ENCODE measurements at places on chromosomes 12 and 14.
A peak's percentile ranks its signal among the peaks of the same experiment; 100 is the strongest.

GRCh38 chr12:113852264-113852663 is 113.9 kb downstream of the RBM19 start:
- DNase-seq, result no peak

- peak; percentile 100 for DNase-seq
These were observed at the start of gene BRMS1L for GRCh38 chr14:35826218-35826951. Gene BRMS1L (plus strand): TSS chr14:35826338. CDS start chr14:35826517, 179 bp downstream.

GRCh38 chr14:56810147-56810719 is at the start of gene OTX2:
Gene OTX2 (minus strand): TSS chr14:56810479. CDS start chr14:56805456, 5,023 bp downstream.
- no peak for DNase-seq

DNA sequence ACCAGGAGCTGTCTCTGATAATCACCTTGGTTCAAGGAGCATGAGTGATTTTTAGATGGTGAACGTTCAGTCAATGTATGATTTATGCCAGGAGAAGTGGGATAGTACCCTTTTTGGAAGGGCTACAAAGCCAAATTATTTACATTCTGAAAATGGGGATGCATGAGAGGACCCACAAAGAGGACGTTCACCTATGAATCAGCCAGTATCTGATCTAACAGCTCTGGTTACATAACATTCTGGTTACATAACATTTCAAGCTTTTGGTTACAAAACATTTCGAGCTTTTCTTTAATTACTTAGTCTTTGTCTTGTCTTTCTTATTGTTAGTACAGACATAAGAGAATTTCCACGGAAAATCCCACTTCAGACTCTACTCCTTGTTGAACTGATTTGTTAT is 68.8 kb downstream of the SLCO1A2 start:
- no peak for DNase-seq

DNA sequence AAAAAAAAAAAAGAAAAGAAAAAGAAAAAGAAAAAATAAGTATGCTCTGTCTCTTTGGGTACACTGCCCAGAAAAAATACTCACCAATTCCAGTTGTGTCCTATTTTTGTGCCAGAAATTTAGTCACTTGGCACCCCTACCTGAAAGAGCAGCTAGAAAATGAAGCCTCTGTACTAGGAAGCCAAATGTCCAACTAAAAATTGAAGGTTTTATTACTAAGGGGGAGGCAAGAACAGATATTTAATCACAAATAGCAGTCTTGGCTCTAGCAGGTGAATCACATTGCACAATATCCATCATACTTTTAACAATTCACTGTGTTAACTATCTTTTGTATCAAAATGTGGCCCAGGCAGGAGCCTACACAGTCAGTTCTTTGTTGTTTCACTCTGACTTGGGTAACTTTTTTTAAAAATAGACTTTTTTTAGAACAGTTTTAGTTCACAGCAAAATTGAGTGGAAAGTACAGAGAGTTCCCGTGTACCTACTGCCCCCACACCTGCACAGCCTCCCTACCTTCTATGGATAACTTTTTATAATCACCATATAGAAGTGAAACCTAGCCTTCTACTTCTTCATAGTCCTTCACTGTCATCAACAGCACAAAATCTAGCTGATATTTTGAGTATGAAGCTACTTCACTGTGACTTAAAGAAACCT is 87.1 kb upstream of the ATF7IP start:
- DNase-seq, result no peak

Measured in trophoblast cell (in vitro differentiated cells and primary cell).